Activated CD4-positive, CD25-positive, alpha-beta regulatory T cell treated with anti-CD3 and anti-CD28 coated beads, Interleukin-2, amount 50 U/mL, for 16 hours (primary cell): ENCODE measurements at places on chromosomes 2 and 18.

GRCh38 chr2:191030521-191031154 lies 16.7 kb upstream of the STAT1 start:
- no peak for DNase-seq

DNA sequence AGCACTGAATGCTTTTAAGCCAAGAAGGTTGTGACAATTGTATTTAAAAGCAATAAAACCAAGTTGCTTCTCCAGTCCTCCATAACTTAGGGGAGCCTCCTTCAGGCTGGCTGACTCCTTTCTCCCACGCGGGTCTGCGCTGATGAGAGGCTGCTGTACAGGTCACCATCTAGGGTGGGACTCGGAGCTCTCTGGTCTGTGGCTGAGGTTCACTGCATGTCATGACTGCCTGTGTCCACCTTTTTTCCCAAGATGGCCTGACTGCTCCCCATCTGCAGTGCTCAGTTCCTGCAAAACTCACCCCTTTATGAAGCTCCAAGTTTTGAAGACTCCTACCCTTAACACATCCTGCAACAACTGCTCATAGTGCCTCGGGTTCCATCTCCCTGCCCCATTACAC lies 194.4 kb downstream of the AFF3 start:
- DNase-seq = no peak

- DNase-seq = no peak
Measured at GRCh38 chr2:72183016-72183415, 35.4 kb upstream of the CYP26B1 start.

GRCh38 chr2:240893363-240893844 lies 2.6 kb downstream of the MAB21L4 start:
- no peak for DNase-seq

GRCh38 chr2:181138816-181139215 lies 158.4 kb downstream of the UBE2E3 start:
- no peak for DNase-seq

DNA sequence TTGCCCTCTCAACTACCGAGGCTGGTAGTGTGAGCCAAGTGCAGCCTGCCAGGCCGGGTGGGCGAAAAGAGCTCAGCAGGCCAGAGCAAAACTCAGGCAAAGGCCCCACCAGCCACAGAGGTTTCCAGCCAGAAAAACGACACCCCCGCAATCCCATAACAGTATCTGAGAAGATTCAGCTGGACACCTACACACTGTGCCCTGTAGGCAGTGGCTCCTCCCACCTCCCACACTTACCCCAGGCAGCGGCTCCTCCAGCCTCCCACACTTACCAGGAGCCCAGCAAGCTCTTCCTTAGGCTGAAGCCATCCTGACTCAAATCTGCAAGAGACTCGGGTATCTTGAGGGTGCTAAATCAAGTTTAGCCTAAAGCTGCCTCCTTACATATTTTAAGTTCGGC lies 15.6 kb upstream of the TMEM18 start:
- DNase-seq = no peak

- DNase-seq = no peak
Measured at GRCh38 chr2:188979187-188980114, 5.3 kb downstream of the COL3A1 start.

DNA sequence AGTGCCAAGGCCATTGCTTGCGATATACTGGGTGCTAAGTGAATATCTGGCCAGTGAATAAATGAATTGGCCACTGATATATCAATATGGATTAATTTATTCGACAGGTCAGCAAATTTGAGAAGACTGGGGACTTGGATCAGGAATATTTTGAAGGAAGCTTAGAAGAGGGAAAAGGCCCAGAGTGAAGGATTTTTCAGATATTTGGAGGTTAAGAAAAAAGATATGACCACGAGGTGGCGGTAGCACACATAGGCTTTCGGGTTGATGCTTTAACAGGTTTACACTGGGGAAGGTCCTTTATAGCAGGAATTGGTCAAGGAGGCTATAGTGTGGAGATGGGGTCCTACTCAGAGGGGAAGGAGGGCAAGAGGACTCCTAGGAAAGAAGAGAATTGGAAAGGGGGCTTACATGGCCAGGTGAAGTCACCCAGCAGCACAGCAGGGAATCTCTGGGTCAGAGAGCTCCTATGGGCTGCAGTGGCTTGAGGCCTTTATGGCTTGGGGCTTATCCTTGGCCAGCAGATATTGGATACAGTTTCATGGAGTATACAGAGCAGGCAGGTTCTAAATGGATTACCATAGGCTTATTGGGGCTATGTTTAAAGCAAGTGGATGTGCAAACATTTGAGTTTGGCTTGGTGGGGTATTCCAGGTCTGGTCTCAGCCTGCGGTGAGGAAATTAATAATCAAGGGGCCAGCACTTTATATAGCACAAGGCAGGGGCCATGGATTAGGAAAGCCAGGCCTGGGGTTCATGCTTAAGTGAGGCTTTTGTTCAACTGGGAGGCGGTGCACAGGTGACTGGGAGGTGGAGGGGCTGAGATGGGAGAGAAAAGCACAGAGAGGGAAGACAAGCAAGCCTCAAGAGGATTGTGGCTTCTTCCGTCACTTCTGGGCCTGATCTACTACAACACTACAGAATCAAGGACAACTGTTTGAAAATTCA lies 9.7 kb downstream of the IL1RN start:
- peak; percentile 20 for DNase-seq

GRCh38 chr2:37985333-37985732 lies 60.2 kb downstream of the RMDN2 start:
- DNase-seq = no peak

DNA sequence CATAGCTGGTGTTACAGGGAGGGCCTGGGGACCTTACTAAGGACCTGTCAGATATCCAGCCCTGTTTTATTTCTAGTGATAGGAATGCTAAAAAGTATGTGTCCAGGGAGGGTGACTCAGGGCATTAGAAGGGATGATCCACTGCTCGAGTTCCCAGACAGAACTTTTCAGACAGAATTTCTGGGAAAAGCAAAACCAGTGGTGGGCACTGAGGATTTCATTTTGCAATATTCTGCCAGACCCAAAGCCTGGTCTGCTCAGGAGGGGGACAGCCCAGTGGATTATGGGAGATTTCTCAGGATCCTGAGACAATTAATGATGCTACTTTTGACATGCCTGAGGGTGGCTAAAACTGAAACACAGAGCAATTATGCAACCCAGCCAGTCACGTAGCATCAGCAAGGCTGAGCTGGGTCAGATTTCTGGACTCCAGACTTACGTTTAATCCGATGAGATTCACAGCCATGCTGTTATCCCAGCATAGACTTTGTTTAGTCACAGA lies 4.7 kb upstream of the KCNE4 start:
- DNase-seq = no peak

DNA sequence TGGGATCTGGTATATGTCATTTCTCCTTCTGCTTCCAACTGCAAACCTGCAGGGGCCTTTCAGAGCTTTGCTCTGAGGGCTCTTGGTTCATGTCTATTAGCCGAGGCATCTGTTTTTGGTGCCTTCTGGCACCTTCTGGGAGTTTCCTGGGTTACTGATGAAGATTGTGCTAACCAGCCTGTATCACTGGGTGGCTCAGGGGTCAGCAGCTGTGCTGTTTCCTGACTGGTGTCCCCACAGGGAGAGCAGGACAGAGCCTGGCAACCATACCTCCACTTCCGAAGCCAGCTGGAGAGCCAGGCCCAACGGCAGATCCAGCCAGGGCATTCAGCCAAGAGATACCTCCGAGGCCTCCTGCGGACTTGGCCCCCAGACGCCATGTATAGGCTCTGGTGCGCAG lies 17.5 kb downstream of the KIAA2012 start:
- no peak for DNase-seq

- no peak for DNase-seq
Measured at GRCh38 chr2:205681401-205682238, 681 bp upstream of the NRP2 start.

GRCh38 chr2:196244516-196244915 lies 73.1 kb upstream of the STK17B start:
- no peak for DNase-seq

GRCh38 chr2:118249531-118249930 lies 161.3 kb downstream of the INSIG2 start:
- DNase-seq = no peak

DNA sequence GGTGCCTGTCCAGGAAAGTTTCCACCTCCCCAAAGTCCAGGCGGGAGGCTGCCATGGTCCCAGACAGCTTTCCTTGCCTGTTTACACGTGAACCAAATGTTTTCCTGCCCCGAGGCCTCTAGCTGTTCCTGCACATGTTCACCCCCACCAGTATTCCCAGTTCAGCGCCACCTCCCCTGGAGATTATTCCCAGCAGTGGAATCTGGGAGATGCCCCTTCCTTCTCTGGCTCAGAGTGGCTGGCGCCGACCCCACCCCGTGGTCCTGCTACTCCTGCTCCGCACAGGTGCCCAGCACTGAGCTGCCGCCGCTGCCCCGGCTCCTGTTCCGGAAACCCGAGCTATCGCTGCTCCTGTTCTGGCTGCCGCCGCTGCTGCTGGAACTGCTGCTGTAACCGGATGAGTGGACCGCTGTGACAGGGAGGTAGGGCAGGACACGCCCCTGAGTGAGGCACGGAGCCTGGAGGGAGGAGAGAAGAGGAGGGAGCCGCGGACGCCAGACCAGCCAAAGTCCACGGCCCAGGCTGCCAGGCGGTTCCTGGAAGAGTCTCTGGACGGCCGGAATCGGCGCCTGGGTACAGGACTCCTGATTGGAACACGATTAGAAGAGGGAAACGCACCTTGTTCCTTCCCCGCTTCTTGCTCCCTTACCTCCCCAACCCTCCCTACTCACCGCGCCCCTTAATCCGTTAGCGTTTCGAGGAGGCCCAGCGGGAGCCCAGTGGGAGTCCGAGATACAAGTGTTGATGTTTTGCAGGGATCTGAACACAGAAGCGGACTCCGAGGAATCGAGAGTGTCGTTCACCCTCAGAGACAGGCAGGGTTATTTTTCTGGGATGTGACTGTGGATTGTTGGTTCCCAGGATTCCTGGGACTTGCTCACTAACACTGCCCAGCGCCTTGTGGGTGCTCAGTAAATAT lies at the start of gene PDE11A:
PDE11A (minus strand) TSS at position 395 of the 919 bp plus-strand sequence; CDS start at position 55, 340 bp downstream.
- DNase-seq = no peak

DNA sequence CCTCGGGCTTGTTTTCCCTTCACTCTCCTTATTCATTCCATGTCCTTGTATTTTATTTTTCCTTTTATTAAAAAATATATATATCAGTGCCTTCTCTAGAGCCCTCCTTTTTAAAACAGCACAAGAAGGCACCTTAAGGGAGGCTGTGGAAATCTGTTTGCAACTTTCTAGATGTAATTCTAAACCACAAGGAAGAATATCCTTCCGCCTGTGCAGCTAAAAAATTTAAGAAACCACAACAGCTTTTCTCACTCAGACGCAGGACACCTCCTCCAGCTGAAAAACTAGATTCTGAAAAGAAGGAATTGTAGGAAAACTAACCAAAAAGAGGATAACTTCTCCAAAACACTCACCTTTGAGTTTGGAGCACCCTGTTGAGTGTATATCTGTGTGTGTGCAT lies 142.2 kb downstream of the BCL11A start:
- DNase-seq = no peak

GRCh38 chr18:44036501-44036900 lies 644.2 kb upstream of the SETBP1 start:
- no peak for DNase-seq

DNA sequence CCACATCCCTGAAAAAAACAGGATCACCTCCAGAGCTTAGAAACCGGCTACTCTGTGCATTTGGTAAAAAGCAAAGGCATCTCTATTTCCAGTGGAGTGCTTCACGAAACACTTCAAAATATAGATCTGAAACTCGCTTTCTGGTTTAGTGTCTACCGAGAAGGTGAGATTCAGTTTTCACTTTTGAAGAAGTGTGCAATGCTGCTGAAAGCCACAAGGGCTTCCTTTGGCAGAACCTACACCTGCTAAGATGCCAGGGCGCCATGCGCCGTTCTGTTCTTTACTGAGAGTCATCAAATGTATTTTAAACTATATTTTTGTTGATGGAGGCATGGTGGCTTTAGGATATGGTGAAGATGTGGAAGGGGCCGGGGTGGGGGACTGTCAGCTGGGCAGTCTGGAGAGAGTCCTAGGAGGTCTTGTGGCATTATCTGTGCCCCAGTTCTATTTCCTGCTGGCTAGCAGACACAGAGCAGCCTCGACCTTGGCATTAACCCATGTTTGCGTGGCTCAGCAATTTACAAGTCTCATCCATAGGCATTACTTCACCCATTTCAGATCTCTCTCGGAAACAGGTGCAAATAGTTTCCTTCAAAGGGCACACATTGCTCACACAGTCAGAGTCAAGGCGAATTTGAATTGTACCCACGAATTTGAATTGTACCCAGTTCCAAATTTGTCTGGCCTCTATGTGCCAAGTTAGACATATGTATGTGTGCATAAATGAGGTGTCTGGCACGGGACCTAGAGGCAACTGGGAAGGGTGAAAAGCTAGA lies 46.7 kb upstream of the KCNF1 start:
- no peak for DNase-seq

DNA sequence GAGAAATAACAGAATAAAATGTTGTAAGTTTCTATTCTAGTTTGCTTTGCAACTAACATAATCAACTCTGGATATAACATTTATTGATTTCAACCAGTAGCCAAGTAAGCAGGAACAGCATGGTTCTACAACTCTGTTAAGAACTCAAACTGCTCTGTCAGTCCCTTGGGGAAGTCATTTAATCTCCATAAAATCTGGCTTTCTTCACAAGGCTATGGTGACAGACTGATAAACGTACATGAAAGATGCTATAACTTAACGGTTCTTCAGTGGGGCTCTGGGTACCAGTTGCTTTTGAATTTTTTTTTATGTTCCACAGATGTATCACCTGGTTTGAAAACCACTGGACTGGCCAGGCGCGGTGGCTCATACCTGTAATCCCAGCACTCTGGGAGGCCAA lies 10.3 kb downstream of the PSME4 start:
- no peak for DNase-seq

DNA sequence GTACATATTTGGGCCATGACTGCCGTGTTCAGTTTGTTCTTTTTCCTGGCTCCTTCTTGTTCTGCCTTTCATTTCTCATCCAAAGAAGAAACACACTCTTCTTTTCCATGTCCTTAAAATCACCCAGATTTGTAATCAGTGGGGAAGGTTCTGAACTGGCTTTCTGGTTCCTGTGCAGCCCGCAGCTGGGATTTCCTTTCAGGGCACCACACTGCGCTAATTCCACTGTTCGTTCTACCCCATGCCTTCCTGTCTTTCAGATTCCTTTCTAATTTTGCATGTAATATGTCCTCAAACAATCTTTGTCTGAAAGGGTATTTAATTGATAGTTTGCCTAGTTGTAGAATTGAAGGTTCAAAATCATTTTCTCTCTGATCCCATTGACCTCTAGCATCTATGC lies 94.1 kb downstream of the HS1BP3 start:
- DNase-seq = no peak

DNA sequence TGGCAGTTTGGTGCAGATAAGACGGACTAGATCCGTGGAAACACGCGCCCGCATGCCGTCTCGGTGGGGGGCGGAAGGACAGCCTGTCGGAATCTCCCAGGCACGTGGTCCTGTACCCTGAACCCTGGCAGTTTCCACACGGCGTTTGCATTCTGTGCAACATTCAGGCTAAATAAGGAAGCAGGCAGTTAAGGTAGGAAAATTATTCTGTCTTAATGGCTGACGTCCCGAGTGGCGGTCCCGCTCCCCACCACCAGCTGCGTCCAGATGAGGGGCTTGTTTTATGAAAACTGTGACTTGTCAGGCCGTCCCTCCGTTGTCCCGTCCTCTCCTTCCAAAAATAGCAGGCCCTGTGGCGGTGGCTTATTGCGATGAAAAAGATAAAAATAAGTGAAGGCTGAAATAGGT lies 120.2 kb downstream of the NFATC1 start:
- DNase-seq = no peak
